ENCODE measurements at places on chromosomes 3 and 15.

GRCh38 chr3:43207628-43208085 is 78.7 kb upstream of the SNRK start:
- DNase-seq = no peak

GRCh38 chr15:60093273-60094067 is 89.4 kb downstream of the FOXB1 start:
- DNase-seq = no peak

- no peak for DNase-seq
Measured at GRCh38 chr3:195910499-195910845, 2.1 kb upstream of the TNK2 start.

DNA sequence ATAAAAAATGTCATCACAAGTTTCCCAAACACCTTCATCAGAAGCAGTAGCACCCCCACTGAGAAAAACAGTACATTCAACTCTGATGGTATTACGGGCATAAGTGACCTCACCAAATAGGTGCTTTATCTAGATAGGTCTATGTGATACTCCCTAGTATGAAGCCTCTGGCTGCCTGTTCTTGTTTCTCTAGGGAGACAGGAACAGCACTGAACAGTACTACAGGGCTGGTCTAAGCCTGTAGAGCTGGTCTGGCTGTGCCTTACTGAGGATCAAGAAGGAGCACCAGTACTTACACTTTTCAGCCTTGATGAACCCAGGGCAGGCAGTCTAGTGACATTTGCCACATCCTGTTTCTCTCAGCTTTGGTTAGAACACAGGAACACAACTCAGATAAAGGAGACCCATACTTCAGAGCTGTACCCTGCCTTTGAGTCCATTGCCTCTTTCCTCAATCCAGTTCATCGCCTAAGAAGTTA is 35.9 kb downstream of the OXNAD1 start:
- no peak for DNase-seq

DNA sequence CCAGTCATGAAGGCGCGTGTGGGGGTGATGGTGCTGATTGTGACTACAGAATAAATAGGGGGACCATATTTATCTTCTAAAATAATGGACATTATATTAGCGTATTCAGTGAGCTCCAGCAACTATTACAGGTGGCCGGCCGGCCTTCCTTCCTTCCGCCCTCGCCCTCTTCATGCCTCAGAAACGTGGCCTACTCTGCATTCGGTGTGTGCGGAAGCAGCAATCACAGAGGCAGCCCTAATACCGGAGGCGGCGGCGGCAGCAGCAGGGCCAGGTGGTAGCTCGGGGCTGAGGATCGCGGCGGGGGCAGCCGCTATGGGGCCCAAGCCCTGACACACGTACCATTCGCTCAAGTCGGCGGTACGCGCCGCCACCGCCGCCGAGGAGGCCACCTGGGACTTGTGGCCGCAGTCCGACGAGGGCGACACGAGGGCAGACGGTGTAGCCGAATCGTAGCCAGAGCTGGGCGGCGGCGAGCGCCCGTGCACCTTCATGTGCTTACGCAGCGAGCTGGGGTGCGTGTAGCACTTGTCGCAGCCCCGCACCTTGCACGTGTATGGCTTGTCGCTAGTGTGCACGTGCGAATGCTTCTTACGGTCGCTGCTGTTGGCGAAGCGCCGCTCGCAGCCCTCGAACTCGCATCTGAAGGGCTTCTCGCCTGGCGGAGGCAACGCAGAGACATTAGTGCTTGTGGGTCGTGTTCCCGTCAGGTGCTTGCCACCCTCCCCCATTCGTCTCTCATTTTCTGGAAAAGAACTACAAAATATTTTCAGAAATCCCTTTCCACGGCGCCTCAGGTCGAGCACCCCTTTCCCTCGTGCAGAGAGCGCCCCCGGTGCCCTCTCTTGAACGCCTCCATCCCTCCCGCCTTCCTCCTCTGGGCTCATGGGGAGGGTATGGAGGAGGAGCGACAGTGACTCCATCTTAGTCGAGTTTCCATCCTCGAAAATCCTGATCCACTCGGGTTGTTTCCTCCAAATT is 15.5 kb downstream of the ZIC4 start:
- DNase-seq = no peak

GRCh38 chr15:50107591-50108408 is 11.2 kb downstream of the ATP8B4 start:
- DNase-seq = no peak

DNA sequence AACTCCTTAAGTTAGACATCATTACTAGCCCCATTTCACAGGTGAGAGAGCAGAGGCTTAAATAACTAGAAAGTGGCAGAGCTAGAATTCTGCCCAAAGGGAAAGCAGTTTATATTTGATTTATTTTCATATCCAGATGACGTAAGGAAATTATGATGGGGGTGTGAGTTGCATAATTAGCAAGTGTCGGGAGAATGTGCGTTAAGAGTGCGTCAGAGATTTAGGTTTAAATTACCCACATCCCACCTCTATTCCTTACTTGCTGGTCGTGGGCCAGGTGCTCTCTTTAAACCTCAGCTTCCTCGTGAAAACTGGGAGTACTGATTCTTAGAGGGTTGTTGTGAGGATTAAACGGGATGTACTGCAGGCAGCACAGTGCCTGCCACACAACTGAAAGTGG is 32.3 kb downstream of the FSTL1 start:
- no peak for DNase-seq

DNA sequence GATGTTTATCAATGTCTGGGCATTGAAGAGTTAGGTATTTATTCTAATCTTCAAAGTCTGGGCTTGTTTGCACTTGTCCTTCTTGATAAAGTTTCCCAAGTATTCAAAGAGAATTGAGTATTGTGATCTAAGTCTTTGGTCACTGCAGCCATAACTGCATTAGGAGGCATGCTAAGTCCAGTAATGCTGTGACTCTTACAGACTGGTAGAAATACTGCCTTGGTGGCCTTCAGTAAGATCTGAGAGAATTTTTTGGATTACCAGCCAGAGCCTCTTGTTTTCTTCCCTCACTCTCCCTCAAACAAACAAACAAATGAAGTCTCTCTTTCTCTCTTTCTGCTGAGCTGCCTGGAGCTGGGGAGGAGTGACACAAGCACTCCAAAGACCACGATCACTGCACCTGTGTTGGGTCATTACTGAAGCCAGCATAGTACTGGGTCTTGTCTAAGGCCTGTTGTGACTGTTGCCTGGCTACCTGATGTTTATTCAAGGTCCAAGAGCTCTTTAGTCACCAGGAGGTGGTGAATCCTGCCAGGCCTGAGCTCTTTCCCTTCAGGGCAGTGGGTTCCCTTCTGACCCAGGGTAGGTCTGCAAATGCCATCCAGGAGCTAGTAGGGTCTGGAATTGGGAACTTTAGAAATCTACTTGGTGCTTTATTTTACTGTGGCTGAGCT is 14.8 kb upstream of the RBP2 start:
- no peak for DNase-seq

- DNase-seq = no peak
Measured at GRCh38 chr3:147807776-147808175, 398.6 kb downstream of the ZIC1 start.

DNA sequence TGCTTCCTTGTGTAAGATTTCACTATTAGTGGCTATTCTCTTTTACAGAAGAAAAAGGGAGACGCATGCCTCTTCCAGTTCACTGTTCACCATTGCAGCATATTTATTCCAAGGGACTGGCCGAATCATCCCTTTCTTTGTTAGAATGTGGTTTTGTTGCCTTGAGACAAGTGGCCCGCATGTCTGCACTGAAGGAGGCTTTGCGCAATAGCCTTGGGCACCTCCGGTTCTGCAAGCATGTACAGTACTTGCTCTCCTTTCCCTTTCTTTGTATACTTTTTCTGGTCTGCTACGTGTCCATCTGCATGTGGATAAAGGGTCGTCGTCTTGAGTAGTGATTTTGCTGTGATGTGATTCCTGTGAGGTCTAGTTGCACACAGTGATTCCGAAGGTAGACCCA is 43.0 kb downstream of the FLNB start:
- no peak for DNase-seq

- DNase-seq = no peak
Measured at GRCh38 chr3:112046599-112046998, 12.1 kb downstream of the TMPRSS7 start.

GRCh38 chr3:12301513-12301912 is 12.6 kb downstream of the PPARG start:
- no peak for DNase-seq

DNA sequence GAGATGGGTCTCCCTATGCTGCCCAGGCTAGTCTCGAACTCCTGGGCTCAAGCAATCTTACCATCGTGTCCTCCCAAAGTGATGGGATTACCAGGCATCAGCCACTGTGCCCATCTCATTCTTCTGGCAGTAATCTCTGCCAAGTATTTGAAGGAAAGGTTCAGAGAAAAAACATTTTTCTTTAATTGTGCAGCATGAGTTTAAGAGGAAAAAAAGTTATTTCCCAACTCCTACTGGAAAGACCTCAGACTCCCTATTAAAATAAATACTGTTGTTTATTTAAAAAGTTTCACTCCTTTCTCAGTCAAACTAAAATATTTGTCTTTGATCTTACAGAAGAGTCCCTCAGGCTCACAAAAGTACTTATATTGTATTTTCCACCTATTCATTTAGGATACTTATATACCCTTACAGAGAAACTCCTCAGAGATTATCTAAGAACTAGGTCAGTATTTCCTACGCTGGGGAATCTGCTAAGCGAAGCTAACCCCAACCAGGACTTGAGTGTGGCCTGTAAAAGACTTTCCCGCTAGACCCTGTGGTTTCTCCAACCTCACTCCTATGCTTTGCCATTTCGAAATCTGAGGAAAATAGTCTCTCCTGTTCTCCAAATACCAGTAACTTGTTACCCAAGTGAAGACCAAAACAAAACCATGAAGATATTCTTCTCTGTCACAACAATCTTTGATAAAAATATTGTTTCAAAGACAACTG is 28.7 kb downstream of the WWTR1 start:
- DNase-seq = no peak

DNA sequence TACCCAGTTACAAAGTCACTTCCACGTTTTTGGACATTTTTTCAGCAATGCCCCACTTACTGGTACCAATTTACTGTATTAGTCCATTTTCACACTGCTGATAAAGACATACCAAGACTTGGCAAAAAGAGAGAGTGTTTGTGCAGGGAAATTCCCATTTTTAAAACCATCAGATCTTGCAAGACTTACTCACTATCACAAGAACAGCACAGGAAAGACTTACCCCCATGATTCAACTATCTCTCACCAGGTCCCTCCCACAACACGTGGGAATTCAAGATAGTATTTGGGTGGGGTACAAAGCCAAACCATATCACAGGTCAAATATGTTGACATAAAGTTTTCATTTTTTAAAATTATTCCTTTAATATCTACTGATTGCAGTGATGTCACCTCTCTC is 16.2 kb upstream of the ABI3BP start:
- DNase-seq = no peak

DNA sequence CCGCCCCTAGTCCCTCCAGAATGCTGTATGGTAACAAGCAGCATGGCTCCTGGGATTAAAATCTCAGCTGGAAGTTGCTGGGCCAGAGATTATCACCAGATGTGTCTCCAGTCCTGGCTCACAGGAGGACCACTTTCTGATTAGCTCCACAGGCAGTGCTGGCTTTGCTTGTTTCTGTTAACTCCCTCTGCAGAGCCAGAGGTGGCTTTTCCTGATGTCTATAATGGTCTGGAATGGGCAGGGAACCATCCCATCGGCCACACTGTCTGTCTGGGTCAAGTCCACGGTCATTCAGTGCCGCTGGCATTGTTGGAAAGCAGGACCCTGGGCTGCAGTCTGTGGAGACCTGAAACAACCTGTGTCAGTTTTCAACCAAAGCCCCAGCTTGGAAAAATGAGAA is 119.6 kb upstream of the CTDSPL start:
- DNase-seq = no peak

DNA sequence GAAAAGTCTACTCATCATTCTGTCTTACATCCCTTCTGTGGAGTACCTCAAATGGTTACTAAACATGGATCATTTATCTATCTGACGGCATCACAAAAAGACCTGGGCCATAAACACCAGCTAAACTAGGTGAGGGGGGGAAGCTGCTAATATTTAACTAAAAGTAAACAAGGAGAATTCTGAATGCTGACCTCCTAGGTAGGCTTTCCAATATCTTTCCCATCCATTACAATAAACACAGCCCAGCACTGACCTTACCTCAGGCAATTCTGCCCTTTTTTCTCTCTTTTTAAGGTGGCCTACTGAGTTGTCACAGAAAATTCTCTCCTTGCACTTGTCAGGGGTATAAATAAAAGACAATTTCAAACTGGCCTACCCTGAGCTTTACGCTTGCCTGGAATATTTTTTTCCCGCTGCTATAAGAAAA is 33.1 kb downstream of the USF3 start:
- DNase-seq = no peak

- no peak for DNase-seq
Measured at GRCh38 chr3:34382859-34383258, 584.4 kb downstream of the PDCD6IP start.

- DNase-seq = no peak
Measured at GRCh38 chr3:108804437-108804836, 18.1 kb upstream of the TRAT1 start.

GRCh38 chr3:54949491-54950044 is 21.7 kb upstream of the LRTM1 start:
- DNase-seq = no peak

DNA sequence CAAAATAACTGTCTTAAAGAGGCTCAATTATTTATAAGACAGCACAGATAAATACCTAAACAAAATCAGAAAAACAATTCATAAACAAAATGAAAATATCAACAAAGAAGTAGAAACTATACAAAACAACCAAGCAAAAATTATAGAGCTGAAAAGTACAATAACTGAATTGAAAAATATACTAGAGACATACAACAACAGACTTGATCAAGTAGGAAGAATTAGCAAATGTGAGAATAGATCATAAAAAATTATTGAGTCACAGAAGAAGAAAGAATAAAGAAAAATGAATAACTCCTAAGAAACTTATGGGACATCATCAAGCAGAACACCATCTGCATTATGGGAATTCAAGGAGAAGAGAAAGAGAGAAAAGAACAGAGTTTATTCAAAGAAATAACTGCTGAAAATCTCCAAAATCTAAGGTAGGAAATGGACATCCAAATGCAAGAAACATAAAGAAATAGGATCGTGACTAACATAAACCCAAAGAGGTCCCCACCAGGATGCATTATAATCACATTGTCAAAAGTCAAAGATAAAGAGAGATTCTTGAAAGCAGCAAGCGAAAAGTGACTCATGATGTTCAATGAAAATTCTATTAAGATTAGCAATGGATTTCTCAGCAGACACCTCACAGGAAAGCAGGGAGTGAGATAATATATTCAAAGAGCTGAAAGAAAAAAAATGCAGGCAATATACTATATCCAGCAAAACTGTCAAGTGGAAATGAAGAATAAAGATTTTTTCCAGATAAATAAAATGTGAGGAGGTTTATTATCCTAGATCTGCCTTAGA is 85.9 kb downstream of the DCLK3 start:
- DNase-seq = no peak

- no peak for DNase-seq
Measured at GRCh38 chr3:183446838-183447205, 18.4 kb upstream of the MCF2L2 start.

DNA sequence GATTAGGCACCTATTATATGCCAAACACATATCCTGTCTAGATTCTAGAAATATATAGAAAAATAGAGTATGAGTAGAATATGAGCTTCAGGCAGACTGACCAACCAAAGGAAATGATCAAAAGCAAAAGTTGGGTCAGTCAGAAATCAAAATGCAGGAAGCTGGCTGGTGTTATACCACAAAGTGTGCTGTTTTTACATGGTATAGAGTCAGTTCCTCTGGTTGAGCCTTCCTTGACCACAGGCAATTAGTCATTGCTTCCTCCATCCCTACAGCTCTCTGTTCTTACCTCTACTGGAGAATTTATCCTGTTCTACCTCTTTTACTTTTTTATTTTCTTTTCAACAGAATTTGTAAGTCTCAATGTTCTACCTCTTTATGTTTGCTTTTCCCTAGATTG is 149.8 kb downstream of the TMCO5A start:
- DNase-seq = no peak

Measured in activated CD8-positive, alpha-beta memory T cell treated with anti-CD3 and anti-CD28 coated beads for 4 hours (primary cell).